NCI-H1417 (cell line): ENCODE measurements at places on chromosomes 3 and 15.
A peak's percentile ranks its signal among the peaks of the same experiment; 100 is the strongest.

DNA sequence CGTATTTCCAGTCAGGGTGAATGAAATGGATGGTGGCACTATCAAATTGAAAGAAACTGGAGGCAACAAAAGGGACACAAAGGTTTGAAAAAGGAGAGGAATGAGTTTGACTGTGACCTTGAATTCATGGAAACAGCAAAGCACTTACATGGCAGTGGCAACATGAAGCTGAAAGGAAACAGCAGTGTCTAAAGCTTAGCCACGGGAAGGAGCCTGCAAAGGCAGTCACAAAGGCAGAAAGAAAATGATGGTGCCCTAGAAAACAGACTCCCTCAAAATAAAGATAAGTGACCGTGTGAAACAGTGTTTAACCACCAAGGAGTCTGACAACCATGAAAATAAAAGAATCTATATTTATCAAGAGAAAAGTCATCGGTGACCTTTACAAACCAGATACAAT is 51.2 kb downstream of the SLTM start:
- DNase-seq: no peak

DNA sequence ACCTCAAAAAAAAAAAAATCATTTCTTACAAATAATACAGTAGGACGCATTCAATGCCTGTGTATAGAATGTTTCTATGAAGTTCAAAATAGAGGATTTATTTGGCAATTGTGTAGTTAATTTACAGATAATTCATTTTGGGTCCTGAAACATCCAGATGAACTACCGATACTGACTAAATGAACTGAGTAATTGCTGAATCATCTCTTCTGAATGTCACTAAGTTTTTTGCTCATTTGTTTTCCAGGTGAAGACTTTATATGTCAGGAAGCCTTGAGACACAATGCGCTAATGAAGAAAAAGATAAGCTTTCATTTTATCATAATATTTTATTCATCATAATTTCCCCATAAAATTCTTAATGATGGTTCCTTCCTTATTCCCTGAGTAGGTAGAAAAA is 39.7 kb downstream of the PCOLCE2 start:
- DNase-seq: no peak

DNA sequence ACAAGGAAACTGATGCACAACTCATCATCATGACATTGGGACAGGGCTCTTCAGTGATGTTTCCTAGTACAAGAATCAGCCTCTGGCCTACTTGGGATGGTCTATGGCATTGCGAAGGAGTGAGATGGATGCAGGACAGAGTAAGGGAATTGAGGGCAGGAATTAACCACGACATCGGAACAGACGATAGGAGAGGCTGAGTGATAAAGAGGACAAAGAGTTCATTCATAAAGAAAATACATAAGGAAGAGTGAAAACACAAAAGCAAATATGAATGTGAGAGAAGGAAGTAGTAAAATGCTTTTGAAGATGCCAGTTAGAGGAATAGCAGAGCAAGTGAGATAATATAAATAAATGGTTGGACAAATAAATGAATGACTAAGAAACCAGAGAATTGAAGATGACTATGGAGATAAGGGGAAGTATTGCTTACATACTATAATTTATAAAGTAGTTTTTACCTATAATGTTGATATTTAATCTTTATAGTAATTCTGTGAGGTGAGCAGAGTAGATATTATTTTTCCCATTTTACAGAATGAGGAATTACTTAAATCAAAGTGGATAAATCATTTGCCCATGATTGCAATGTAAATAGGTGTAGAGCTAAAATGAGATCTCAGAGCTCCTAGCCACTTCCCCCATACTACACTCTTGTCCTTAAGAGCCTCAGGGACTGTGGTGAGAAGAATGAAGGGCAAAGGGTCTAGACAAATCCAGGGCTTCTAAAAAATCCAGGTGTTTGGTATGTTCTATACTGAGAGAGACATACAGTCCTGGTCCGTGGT is 203.3 kb downstream of the DTWD1 start:
- peak; percentile 13 for DNase-seq

DNA sequence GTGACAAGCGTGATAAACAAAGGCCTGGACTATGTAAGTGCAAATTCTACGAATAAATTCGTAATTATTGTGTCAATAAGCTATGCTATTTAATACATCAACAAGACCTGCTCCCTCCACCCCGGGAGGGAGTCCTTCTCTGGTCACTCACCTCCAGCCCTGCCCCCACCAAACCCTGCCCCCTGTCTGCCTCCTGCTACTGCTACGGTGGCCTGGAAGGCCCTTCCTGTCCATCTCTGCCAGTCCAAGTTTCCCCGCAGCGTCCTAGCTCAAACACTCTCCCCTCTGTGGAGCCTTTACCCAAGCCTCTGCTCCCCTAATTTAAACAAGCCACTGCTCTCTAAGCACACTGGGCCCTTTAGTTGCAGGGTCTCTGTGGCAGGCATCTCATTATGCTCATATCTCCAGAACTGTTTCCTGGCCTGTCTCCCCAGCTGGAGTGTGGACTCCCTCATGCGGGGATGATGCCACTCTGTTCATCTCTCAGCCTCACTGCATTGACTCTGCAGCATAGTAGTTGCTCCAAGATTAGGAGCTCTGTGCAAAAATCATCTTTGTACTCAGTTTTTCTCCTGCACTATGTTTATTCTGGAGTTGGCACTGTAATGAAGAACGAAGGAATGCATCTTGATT is 241.2 kb downstream of the NTRK3 start:
- DNase-seq: no peak

DNA sequence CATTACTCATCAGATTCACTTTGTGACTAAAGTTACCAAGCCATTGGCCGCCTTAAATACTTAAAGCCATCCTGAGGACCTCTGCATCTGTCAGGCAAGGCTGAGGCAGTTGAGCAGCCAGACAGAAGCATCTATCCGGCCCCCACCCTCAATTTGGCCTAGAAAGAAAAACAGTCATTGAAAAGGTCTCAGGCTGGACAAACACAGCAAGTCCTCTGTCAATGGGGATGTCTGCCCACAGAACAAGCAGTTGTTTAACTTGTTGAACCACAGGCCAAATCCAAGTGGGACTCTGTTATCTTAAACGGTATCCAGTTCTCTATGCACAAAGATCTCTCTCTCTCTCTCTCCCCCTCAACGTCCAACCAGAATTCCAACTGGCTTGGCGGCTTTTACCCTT is 2.8 kb downstream of the ZIC4 start:
- no peak for DNase-seq

- DNase-seq: no peak
Observed at GRCh38 chr3:4052706-4053105, 250.5 kb upstream of the SETMAR start.

- no peak for DNase-seq
Observed at GRCh38 chr3:132538072-132538471, 59.0 kb upstream of the ACKR4 start.

- no peak for DNase-seq
Observed at GRCh38 chr3:76028774-76029173, 243.4 kb upstream of the ZNF717 start.

GRCh38 chr3:183494341-183494740 is 61.2 kb downstream of the KLHL6 start:
- no peak for DNase-seq

GRCh38 chr3:134823679-134824078 is 28.6 kb downstream of the EPHB1 start:
- DNase-seq: no peak

DNA sequence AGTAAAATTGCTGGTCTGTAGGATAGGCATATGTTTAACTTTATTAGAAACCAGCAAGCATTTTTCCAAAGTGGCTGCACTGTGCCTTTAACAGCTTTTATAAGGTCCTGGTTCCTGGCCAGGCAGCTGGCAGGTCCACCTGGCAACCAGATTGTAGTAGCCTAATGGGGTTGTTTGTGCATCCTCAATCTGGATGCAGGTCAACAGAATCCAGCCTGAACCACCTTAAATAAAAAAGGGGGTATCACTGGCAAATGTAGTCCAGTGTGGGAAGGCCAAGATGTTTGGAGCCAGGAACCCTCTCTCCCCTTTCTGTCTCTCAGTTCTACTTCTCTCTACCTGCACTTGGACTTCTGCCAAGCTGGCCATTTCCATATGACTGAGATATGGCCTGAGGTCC is 200.3 kb downstream of the ZNF621 start:
- no peak for DNase-seq

DNA sequence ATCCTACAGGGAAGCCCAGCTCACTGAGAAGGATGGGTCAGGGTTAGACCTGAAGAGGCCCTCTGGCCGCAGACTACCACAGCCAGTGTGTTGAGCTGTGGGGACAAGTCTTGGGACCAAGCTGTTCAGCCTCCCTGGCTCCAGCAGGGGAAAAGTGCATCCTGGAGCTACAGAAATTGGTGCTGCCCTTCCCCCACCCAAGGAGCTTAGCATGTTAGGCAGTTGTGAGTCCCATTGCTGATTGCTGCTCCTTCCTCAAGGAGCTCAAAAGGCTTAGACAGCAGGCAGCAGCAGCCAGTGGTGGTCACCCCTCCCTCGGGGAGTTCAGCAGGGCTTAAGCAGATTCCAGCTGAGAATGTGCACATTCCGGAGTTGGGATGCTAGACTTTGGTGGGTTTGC is 165.6 kb downstream of the ATP8B4 start:
- DNase-seq: no peak

DNA sequence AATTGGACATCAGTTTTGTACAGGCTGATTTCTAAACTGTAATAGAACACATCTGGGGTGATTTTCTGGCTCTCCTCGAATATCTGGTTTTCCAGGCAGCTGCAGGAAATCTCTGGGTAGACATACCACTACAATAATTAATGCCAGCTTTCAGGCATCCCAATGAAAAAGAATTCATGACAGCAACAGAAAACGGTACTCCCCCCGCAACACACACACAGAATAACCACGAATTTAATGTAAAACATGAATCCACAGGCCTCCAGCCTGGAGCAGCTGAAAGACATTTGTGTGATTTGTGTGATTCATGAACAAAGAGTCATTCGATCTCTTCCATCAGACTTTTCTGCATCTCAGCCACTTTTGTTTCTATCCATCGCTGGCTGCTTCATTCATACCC is 262.2 kb downstream of the MAGI1 start:
- DNase-seq: no peak

GRCh38 chr3:8505621-8506020 is 4.0 kb downstream of the LMCD1 start:
- DNase-seq: peak; percentile 11

- no peak for DNase-seq
Observed at GRCh38 chr15:87871258-87871681, 385.3 kb downstream of the NTRK3 start.

GRCh38 chr3:107598926-107599771 is 76.4 kb downstream of the BBX start:
- DNase-seq: peak; percentile 54

DNA sequence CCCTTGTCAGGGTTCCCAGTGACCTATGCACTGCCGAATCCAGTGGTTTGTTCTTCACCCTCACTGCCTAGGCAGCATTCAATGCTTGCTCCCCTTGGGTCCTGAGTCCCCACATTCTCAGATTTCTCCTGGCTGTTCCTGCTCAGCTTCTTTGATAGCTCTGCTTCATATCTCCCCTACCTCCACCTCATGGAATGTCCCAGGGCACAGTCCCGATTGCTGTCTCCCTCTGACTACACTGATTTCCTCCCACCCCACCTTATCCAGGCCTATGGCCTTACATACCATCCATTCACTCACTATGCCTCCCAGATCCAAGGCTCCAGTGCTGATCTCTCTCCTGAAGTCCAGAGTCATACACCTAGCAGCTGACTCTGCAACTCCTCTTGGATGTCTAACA is 1.5 kb upstream of the CDHR4 start:
- no peak for DNase-seq

DNA sequence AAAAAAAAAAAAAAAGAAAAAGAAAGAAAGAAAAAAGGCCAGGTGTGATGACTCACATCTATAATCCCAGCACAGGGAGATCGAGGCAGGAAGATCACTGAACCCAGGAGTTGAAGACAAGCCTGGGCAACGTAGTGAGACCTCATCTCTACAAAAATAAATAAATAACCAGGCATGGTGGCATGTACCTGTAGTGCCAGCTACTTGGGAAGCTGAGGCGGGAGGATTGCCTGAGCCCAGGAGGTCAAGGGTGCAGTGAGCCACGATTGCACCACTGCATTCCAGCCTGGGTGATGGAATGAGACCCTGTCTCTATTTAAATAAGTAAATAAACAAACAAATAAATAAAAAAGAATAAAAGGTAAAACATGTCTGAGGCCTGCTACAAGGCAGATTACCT is 39.3 kb upstream of the LACTB start:
- DNase-seq: no peak

- no peak for DNase-seq
Observed at GRCh38 chr3:64987726-64988125, 299.9 kb upstream of the ADAMTS9 start.

DNA sequence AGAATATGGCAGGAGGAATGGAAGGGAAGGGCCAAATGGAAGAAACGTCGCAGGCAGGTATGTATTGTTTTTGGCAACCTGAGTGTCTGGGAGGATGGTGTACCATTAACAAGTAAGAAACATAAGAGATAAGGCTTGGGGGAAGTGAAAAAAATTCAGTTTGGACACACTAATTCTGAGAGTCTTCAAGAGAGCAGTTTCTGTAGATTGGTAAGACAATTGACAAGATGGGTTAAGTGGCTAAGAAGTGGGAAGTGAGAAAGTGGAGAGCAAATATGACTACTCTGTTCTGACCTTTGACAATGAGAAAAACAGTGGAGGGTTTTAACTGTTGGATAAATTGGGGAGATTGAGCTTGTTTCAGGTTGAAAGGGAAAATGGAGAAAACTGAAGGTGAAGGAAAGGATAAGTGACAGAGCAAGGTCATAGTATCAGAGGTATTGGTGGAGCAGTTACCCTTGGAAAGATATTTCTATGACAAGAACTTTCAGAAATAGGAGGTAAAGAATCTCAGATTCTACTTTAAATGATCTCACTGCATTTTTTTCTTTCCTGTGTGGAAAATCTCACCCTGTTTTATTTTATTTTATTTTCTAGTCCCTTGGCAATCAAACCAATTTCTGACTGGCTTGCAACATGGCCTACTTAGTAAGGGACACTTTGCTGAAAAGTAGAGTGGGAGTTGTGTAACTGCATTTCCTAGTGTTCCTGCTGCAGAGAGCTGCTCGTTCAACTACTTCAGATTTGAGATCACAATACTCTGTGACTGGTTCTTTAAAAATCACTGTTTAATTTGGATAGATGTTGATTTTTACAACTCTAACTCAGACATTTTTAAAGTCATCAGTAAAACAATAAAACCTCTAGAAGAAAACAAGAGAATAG is 23.1 kb upstream of the GABPB1 start:
- DNase-seq: no peak

DNA sequence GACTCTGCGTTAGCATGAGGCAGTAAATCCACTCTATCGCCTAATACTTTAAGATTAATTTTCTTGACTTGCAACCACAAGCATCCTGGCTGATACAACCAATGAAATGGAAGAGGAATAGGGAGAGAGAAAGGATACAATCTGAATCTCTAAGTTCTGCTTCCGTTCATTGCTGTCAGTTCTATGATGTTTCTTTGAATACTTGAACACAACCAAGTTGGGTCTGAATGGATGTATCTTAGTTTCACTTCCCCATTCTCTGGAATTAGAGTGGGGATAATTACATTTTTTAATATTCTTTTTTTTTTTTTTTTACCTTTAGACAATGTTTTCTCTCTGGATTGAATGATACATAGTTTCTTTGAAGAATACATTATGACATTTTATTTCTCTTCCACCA is 22.9 kb downstream of the PDE8A start:
- no peak for DNase-seq
